AG04450 (cell line): ENCODE measurements at places on chromosomes 1 and 21.

GRCh38 chr1:57551476-57551875, 127.6 kb upstream of the DAB1 start:
- DNase-seq = no peak

DNA sequence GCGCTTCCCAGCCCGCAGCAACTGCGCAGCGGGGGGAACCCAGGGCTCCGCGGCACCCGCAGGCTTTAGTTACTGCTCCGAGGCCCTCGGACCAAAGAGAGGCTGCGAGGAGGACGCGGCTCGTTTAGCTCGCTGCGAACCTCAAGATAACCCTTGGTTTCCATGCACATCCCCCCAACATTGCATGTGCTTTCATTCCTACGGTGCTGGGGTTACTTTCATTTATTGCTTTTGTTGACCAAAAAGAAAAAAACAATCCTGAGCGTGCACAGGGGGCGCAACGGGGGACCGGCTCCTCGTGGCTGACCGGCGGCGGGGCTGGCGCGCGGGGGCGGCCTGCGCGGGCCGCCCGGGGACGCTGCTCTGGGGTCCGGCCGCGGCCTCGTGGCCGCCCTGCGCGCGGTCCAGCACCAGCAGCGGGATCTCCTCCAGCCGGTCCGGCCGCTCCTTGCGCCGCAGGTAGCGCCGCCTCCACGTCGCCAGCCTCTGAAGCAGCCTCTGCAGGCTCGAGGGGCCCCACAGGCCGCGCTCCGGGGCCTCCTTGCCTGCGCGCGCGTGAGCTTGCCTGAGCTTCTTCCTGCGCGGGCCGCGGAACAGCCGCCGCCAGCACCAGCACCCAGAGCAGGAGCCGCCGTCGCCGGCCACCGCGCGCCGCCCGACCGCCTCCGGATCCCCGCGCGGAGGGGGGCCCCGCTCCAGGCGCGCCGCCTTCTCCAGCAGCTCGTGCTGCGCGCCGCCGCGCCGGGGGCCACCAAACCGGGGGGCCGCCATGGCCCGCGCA, 77.4 kb downstream of the DESI2 start:
- DNase-seq = no peak

DNA sequence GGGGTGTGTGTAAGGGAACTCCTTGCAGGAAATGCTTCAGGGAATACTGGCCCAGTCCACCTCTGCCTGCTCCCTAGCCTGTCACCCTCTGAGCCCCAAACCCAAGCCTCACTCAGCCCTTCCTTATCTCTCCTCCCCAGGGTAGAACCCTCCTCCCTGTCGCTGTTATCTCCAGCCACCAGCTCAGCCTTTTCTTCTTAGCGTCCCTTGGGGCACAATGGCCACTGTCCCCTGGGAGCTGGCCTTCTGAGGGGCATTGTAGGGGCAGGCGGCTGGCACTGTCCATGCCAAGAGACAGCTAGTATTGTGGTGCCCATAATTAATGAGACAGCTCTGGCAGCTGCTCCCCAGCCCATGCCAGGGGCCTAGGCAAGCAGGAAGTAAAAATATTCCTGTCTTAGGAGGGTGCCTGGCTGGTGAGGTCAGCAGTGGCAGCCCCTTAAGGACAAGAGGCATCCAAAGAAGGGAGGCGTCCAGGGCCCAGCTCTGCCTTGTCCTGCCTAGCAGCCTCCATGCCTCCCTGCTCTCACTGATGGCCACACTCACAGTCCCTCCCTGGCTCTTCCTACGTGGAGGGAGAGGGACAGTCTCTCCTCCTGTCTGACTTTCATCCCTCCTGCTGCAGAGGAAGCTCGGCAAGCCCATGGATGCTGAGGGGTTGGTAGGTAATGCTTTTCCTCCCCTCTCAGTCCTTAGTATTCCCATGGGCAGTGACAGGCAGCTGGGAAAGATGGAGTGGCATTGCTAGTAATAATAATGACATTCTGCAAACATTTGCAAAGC, 37.5 kb downstream of the KCNQ4 start:
- DNase-seq = no peak

DNA sequence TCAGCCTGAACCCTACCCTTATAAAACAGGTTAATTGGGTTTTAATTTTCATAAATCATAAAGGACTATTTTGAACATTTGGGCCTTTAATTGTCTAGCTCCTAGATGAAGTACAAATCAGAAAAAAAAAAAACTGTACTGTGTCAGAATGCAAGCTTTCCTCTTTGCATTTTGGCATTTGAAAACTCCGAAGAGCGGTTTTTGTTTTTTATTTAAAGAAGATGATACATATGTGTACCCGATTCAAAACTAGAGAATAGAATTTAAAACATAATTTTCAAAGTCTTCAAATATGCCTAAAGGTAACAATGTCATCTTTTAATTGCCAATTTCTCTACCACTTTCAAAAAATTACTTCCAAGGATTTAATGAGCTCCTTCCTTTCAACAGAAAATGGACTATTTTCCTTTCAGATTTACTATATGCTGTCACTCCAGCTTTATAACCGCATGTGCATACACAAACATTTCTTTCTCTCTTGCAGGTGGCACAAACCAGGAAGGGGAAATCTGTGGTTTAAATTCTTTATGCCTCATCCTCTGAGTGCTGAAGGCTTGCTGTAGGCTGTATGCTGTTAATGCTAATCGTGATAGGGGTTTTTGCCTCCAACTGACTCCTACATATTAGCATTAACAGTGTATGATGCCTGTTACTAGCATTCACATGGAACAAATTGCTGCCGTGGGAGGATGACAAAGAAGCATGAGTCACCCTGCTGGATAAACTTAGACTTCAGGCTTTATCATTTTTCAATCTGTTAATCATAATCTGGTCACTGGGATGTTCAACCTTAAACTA, 33.7 kb downstream of the MRPL39 start:
- peak; percentile 83 for DNase-seq

GRCh38 chr1:230222678-230223077, 155.6 kb downstream of the GALNT2 start:
- DNase-seq = no peak

GRCh38 chr1:195745189-195746010, 862.8 kb downstream of the KCNT2 start:
- DNase-seq = no peak

DNA sequence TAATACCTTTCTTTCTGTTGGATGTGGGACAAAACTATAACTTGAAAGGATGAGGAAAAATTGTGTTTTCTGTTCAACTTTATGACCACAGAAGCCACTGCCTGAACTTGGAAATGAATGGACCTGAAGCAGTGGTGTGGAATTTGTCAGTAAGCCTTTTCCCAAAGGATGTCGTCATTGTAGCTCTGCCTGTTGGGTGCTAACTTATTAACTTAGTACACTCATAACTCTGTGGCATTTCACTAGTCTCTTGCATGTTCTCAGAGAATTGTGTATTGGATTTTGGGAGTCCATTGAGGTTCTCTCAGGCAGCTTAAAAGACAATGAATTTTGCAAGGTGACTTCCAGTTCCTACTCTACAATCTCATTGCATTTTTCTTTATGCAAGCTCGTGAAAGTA, 49.6 kb downstream of the KCNK2 start:
- no peak for DNase-seq

DNA sequence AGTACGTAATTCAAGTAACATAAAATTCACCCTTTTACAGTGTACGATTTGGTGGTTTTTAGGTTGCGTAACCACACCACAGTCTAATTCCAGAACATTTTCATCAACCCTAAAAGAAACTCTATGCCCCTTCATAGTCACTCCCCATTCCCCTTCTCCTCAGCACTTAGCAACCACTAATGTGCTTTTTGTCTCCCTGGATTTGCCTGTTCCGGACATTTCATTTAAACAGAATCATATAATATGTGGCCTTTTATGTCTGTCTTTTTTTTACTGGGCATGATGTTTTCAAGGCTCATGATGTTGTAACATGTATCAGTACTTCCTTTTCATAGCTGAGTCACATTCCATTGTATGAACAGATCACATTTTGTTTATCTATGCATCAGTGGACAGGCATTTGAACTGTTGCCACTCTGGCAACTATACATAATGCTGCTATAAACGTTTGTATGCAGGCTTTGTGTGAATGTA, 20.8 kb downstream of the OBSCN start:
- DNase-seq = peak; percentile 48

DNA sequence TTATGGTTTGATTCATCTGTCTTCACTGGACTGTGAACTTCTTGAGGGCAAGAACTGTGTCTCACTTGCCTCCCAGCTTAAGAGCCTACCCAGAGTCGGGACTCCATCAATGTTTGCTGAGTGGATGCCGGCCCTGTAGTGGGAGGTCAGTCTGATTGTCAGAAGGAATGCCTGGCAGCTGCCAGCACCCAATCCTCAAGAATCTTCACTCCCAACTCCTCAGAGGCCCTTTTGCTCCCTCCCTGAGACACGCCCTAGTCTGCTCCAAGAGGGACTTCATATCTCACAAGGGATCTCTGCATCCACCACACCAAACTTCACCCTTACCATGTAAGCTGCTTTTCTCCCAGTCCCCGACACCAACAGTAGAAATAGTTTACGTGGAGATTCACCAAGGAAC, 15.2 kb upstream of the KDM4A start:
- DNase-seq = no peak

DNA sequence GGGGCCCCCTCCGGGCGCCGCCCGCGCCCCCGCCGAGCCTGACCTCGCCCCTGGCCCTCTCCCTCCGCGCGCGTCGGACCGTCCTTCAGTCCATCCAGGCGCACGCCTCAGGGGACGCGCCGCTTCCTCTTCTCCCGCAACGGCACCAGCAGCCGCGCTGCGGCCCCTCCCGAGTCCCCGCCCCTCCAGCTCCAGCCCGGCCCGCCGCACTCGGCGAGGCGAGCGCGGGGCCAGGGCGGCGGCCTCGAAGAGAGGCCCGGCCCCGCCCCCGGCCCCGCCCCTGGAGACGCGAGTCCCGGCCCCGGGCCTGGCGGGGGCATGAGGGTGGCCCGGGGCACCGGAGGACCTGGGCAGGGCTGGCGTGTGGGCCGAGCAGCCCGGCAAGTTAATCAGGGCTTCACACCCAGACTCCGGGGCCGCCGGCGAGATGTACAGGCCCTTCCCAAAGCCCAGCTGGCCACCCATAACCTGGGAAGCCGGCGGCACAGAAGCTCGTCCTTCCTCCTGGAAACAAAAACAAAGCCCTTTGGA, at the start of gene IGSF3:
TSS of gene IGSF3 (minus strand) at position 159 of the 531 bp plus-strand sequence. CDS start 1,407 bp downstream, outside the sequence.
- no peak for DNase-seq

GRCh38 chr1:180031664-180032063, 77.1 kb downstream of the CEP350 start:
- DNase-seq = no peak

- no peak for DNase-seq
Observed at GRCh38 chr1:66381621-66382275, 152.2 kb upstream of the SGIP1 start.

DNA sequence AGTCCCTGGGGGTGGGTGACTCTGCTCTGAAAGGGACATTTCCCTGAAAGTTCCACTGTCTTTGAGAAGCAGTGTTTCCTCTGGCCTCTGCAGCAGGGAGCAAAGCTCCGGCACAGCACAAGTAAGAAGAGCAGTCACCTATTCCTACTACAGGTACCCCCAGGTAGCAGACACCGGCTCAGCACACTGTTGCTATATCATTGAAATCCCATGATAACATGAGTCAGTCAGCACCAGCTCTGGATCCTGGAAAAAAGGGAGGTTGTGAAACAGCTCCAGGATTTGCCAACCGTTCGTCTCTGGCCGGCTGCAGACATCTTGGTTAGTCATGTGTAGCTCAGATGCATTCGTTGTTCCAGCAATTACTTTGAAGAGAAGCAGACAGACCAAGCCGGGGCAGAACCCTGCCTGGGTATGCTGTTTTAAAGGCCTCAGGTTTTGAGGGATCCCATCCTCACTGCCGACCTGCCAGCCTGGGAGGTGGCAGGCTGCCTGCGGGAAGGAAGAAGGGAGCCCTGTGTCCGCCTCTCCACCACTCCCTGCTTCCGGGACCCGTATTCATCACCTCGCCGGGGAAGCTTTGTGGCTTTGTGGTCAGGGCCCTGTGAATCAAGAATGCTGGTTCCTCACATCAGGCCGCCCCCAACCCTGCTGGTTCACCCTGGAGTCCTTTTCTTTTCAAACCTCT, 139.2 kb downstream of the CLIC6 start:
- DNase-seq = peak; percentile 82

DNA sequence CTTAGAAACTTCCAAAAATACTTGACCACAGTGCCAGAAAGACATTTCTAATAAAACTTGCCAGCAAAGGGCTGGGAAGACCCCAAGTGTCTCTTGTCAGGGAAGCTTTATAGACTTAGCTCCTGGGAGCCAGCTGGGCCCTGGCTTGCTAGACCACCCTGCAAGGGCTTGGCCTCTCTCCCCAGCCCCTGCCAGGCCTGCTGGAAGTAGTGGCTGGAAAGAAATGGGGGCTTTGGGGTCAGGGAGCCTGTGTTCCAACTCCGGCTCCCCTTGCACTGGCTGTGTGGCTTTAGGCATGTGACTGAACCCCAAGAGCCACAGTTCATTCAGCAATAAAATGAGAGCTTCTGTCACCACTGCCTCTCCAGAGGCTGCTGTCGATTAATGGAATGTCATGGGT, 31.1 kb downstream of the H3-3A start:
- DNase-seq = no peak

GRCh38 chr21:42377211-42377950, 11.0 kb upstream of the TFF1 start:
- no peak for DNase-seq

GRCh38 chr1:63935553-63935952, 161.7 kb downstream of the ROR1 start:
- DNase-seq = no peak

GRCh38 chr1:55048453-55049270, 9.3 kb downstream of the PCSK9 start:
- DNase-seq = no peak

DNA sequence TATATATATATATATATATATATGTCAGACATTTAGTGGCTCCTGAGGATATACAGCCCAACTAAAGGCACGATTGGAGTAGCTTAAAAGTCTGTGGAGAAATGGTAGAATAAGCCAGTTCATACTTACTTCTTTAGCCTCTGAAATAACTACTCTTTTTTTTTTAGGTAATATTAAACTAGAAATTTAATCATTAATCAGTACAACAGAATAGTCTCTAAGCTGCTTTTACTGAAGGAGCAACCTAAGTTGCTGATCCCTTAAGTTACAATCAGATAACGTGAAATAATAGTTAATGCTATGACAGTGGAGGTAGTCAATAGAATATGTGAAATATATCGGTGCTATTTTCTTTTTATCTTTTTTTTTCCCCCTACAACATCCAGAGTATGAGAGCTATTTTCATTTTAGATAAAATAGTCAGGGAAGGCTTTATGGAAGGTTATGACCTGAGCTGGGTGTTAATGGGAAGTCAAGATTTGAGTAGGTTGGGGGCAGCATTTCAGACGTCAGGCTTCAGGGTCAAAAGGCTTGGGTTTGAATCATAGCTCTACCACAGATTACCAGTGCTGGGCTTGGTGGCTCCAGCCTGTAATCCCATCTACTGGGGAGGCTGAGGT, 15.6 kb downstream of the ZMPSTE24 start:
- DNase-seq = no peak
